ENCODE measurements at places on chromosomes 2 and 18. TPM values are rescaled to one million over a fixed set of nuclear protein-coding genes. Genes with fewer than 3 reads are reported as not detected.

DNA sequence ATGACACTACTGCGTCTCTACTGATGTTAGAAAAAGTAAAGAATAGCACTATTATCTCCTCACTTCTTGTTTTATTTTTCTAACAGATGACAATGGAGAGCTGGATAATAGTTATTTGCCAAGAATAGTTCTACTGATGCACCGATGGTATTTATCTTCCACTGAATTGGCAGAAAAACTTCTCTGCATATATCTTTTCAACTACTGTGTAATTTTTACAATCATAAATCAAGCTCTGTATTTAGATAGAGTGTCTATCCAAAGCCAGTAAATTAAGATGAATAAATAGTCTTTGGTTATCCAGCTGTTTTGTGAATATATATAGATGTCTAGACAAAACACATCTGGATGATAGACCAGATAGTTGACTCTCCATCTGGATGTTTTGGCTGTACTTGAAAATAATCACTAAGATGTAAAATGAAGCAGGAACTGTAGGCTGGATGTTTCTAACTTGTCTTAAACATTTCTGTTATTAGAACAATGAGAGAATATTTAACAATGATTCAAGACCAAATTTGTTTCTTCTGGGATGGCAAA is 40.1 kb downstream of the RASGRP3 start:
- DNase-seq, result no peak

DNA sequence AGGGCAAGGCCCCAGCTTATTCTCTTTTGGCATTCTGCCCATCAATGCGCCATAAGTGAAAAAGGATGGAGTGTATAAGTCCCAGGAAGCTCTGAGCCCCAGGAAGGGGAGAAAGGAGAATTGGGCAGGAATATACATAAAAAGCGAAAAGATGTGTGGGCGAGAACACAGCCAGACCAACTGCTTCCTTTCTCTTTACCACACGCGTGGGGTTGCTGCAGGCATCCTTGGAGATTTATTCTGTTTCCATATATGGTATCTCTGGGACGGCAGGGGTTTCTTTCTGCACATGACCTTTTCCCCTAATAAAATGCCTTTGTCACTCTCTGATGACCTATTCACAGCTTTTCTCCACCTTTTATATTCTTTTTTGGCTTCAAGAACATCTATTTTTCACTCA is 440.5 kb downstream of the NBAS start:
- no peak for DNase-seq

DNA sequence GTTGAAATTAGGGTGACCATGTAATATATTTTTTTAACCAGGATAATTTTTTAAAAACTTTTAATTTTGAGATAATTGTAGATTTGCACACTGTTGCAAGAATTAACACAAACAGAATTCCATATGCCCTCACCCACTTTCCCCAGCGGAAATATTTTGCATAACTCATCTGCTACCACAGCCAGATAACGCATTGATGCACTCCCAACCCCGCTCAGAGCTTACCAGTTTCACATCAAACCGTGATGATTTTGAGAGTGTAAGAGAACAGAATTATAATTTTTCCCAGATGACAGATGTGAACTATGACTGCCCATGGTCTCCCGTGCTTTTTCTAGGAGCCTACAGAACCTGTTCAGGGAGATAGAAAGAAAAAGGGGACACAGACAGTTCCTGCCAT is 35.2 kb upstream of the LDLRAD4 start:
- no peak for DNase-seq

DNA sequence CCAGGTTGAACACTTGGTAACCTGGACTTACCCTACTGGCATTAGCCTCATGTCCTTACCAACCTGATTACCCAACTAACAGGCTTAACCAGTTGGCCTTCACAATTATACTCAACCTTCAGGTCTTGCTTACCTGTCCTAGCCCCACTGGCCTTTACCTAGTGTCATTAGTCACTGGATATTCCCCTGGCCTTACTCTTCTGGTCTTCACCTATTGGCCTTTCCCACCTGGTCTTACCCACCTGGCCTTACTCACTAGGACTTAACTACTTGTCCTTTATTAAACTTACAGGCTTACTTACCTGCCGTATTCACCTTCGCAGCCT is 131.1 kb upstream of the ZSWIM2 start:
- no peak for DNase-seq

- no peak for DNase-seq
Observed at GRCh38 chr18:45654677-45655076, 39.4 kb downstream of the SLC14A2 start.

DNA sequence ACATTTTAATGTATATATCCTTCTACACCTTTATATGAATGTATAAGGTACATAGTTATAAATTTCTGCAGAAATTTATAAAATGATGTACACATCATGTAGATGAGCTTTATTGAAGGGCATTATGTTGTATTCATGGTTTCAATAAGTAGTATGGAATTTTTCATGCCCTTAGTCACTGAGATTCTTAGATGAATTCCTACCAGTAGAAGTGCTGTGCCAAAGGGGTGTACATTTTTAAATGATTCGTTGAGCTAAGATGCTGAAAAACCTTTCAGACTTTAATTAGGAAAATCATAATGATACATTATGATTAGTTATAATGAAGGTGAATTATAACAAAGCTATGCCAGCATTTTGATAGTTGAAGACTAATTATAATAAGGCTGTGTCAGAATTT is 115.2 kb downstream of the ZNF236 start:
- DNase-seq, result no peak

- no peak for DNase-seq
Observed at GRCh38 chr18:41269294-41269693, 685.7 kb upstream of the PIK3C3 start.

GRCh38 chr2:10412380-10412779 is 35.7 kb downstream of the ODC1 start:
- DNase-seq, result no peak

GRCh38 chr2:7845332-7845731 is 836.5 kb upstream of the ID2 start:
- DNase-seq, result no peak

- no peak for DNase-seq
Observed at GRCh38 chr2:31258351-31258750, 24.4 kb downstream of the EHD3 start.

- no peak for DNase-seq
Observed at GRCh38 chr2:221270806-221271205, 301.3 kb downstream of the EPHA4 start.

GRCh38 chr2:202158796-202159195 is 79.6 kb downstream of the SUMO1 start:
- DNase-seq, result no peak

DNA sequence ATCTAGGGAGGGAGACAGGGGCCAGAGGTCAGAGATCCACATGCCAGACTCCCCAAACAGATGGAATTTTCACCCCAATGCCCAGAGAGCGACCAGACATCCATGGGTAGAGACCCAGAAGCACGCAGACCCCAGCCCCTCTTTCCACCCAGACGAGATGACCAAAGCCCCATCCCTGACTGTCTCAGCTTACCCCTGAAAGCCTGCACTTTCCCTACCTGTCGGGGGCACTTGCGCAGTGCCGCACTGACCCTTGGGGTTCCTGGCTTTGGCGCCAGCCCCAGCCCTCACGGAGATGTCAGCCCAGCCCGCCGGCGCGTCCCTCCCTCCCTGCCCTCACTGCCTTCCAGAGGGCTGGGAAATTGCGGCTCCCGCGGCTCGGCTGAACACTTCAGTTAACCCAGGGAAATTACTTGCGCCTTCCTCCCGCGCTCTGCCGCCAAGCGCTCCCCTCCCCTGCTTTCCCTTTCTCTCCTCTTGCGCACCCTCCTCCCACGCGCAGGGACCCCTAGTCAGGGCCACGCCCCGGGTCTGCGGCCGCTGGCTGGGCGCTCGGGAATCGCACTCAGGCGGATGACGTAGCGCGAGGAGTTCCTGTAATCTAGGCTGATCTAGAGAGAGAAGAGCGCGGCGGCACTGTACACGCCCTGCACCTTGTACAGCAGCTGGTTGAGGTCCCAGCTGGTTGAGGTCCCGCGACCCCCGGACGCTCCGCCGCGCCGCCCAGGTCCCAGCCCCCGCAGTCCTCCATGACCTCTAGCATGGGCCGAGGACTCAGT is 12.0 kb downstream of the ALPG start:
- DNase-seq, result no peak

DNA sequence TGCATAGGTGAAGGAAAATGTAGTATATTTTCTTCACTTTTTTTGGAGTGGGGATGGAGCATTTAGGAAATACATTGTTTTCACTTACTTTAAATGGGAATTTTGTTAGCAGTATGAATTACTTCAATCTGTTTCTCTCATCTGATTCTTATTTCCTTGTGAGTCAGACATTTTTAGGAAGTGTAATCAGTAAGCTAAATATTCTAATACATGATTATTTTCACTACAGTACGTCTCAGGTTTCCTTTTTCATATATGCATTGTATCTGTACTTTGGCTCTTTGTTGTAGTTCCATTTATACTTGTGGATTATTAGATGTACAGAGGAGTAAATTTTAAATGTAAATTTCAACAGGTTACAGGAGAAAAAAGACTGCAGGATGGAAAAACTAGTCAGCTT is 27.9 kb downstream of the GPD2 start:
- no peak for DNase-seq

GRCh38 chr2:217798191-217798590 is 204.6 kb downstream of the TNS1 start:
- DNase-seq, result no peak

DNA sequence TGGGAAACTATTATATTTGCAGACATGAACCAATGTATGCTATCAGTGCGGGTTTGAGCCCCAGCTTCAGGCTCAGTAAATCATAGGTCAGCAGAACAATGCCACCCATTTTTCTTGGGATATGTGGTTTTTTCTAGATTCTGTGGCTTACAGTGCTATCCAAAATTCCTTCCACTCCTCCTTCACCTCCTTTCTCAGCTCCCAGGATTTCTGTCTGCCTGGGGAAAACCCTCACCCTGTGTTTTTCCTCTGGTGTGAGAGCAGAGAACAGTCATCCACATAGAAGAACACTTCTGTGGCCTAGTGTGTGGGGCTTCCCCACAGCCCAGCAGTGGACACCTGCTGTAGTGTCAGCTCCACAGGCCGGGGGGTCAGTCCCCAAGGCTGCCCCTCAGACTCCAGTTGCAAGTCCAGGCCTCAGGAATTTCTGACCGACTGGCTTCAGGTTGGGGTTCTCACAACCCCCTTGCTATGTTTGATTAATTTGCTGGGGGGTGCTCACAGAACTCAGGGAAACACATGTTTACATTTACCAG is 238.2 kb downstream of the LDLRAD4 start:
- DNase-seq, result no peak

FASTKD2 gene
- 34.8 TPM for total RNA-seq

CD8A gene
- 2.8 TPM for total RNA-seq

SLC5A7 gene
- total RNA-seq, result not detected

Data from left cardiac atrium (tissue), 4 donors.